CD4-positive, alpha-beta T cell treated with Interleukin-12 subunit alpha and Interleukin-12 subunit beta, for 1 hour (primary cell): ENCODE measurements at places on chromosomes 13 and 19.

- peak; percentile 37 for DNase-seq
Observed at GRCh38 chr19:38224014-38224862, at the start of gene DPF1. Gene DPF1, minus strand, starts transcription at chr19:38224222. Its CDS starts 80 bp downstream, at chr19:38224142.

- no peak for DNase-seq
Observed at GRCh38 chr19:55611983-55612645, 6.7 kb downstream of the ZNF865 start.

- DNase-seq: no peak
Observed at GRCh38 chr13:80572308-80572922, 231.5 kb upstream of the SPRY2 start.

DNA sequence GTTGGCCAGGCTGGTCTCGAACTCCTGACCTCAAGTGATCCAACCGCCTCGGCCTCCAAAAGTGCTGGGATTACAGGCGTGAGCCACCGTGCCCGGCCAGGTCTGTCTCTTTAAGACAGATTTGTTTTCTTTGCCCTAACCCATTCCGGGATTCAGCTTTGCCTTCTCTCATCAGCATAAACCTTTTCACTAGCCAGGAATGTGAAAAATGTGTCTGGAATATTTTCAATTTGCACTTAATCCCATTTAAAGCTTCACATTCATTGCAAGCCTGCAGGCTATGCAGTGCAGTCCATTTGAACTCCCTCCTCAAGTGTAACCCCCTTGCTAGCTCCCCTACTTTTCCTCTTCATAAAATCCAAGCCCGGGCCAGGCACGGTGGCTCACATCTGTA, 880 bp upstream of the TMEM160 start:
- DNase-seq: no peak

DNA sequence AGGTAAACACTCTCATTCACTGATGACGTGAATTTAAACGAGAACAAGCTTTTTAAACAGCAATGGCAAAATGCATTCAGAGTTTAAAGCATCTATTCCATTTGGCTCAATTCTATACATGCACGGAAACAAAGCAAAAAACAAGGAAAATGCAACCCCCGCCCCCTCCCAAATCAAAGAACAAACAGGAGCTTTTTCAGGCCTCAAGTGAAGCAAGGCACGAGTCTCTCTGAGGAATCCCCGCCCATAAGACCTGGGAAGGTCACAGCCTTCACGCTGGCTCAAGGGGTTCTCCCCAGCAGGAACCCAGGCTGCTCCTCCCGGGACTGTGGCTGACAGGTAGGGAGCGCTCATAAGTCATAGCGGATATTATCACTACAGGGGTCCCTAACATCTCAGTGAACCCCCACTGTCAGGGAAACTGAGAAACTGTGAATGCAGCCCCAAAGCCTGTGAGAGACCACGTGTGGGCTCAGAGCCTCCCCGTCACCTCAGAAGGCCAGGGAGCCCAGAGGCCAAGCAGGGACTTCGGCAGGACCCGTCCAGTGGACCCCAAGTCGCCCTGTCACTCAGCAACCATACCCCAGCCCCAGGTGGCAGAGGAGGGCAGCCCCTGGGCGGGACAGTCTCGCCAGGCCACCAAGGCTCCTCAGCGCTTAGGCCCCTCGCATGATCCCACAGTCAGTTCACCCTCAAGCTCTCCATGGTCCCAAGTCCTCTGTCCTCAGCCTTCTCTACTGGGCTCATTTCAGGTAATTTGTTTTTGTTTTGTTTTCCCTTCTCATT, 117.3 kb downstream of the ZDHHC20 start:
- no peak for DNase-seq

GRCh38 chr13:29909975-29910674, 59.7 kb upstream of the UBL3 start:
- DNase-seq: no peak

DNA sequence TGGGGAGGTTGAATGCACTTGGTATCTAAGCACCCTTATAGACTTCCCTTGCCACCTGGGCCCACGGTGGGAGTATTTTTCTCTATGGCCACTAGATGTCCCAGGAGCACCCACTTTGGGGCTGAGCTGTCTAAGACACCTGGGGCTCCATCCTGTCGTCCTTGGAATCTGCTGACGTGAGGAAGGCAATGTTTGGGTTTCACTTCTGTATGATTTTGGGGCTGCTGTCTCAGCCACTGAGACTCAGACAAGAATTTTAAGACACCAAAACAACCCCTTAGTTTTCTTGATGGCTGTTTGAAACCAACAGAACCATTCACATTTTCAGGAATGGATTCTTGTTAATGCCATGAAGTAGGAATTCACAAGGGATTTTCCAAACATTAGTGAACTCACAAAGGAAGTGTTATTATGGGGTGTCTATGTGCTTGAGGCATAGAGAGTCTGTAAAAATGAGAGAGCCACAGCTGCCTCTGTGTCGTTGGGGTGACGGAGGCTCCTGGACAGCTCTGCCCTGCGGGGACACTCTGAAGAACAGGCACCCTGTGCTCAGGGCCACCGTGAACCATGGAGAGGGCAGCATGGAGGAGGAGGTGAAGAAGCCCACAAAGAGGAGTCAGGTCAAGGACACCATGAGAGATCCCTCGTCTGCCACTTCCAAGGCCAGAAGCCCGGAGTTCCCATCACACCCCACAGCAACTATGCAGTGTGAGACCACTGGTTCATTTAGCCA, 106.8 kb upstream of the SPATA13 start:
- peak; percentile 68 for DNase-seq

DNA sequence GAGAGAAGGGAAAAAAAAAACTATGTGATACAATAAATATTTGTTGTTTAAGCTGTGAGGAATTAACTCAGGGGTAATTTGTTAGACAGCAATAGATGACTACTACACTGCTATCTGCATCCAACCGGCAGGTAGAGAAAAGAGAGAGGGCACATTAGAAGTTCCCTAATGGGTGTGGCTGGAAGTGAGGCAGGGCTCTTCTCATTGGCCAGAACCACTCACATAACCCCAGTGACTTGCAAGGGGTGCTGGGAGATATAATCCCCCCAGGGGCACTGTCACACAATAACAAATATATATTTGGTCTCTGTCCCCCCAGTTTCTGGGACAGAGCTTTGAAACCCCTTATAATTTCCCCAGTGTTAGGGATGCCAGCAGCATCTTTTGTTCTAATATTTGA, 24.3 kb downstream of the FGF21 start:
- no peak for DNase-seq

- no peak for DNase-seq
Observed at GRCh38 chr13:42363941-42364612, 92.1 kb downstream of the AKAP11 start.

DNA sequence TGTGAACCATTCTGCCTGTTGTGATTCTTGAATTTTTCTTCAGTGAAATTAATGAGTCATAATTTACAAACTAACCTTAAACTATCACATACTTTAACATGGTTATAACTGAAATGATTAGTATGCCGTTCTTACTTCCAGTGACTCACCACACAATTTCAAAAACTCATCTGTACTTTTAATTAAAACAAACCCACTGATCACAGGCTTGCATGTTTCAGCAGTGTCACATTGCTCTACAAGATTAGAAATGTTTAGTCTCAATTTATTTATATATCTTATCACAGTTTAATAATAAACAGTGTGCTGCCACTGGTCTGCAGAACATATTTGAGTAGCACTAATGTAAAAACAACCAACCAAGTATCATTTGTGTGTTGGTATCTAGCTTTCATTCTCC, 2227.9 kb upstream of the PCDH20 start:
- no peak for DNase-seq

GRCh38 chr13:107284173-107284572, 716.2 kb upstream of the ARGLU1 start:
- DNase-seq: no peak
